ENCODE measurements at places on chromosomes 5 and 9.

- no peak for DNase-seq
Observed at GRCh38 chr5:128426090-128426534, 111.9 kb downstream of the FBN2 start.

- no peak for DNase-seq
Observed at GRCh38 chr9:107982001-107982400, 492.4 kb upstream of the KLF4 start.

GRCh38 chr5:105034401-105034763 is 1471.8 kb upstream of the NUDT12 start:
- no peak for DNase-seq

DNA sequence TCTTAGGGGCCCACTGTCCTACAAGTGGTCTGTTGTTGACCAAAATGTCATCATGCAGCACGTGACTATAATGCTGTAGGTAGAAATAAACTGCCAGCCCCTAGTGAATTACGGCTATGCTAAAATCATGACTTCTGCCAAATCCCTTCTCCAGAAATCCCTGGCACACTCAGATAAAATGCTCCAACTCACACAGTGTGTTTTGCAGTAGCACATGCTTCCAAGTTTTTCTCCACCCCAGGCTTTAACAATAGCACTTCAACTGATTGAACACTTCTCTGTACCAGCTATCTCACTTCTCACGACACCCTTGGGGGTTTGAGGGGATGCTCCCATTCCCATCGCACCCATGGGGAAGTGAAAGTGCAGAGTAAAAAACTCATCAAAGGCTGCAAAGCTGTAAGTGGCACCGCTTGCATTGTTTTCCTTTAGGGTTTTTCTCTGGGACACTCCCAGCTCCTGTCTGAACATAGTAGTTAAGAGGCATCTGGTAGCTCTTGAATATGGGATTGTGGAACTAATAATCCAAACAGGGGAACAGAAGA is 151.0 kb upstream of the SLC24A2 start:
- DNase-seq = no peak

DNA sequence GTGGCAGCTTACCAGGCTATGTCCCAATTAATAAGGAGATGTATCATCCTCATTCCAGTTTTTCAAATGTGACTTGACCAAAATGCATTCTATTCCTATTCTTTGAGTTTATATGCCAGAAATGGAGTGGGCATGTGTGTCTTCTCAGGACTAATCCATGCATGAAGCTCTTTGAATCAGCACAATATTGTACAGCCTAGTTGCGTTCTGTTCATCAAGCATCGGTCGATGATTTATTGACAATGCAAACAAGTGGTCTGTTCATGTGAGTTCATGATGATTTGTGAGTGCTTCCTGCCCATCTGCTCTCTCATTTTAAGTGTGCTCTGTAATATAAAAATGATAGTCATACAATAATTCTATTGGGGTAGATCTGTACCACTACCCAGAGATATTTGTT is 48.3 kb downstream of the PALM2AKAP2 start:
- no peak for DNase-seq

- DNase-seq = no peak
Observed at GRCh38 chr9:107653263-107653821, 163.8 kb upstream of the KLF4 start.

DNA sequence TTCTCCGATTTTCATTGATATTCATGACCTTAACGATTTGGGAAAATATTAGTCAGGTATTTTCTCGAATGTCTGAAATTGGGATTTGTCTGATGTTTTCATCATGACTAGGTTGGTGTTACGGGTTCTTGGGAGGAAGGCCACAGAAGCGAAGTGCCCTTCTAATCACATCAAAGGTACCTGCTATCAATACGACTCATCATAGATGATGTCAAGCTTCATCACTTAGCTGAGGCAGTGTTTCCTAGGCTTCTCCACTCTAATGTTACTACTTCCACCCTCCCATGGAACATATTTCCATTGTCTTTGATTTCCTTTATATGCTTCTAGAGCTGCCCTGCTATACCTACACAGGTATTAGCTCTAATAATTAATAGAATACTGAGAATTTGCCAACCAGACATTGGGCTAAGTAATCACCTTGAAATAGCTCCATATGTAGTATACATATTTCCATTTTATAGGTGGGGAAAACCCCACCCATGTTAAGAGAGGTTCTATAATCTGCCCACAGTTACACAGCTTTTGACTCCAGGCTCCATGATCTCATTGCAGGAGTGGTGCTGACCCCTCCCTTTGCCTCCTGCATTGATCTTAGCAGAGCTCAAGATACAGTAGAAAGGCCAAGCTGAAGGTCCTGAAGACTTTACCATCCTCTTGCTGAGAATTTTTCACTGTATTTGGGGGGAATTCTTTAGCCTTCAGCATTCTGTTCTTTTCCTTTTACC is 238.6 kb upstream of the ADAMTSL1 start:
- DNase-seq = no peak

DNA sequence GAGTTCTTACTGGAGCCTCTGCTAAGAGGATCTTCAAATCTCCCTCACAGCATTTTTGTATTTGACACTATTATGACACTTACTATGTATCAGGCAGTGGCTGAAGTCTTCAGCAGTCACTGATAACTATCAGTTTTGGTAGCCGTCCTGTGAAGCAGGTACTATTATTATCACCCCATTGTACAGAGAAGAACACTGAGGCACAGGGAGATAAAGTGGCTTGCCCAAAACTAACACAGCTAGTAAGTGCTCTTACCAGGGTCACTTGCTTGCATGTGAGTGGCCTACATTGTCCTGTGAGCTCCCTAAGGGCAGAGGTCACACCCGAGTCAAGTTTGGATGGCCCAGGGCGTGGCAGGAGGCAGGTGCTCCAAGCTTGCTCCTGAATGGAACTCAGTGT is 16.8 kb downstream of the GABBR2 start:
- no peak for DNase-seq

DNA sequence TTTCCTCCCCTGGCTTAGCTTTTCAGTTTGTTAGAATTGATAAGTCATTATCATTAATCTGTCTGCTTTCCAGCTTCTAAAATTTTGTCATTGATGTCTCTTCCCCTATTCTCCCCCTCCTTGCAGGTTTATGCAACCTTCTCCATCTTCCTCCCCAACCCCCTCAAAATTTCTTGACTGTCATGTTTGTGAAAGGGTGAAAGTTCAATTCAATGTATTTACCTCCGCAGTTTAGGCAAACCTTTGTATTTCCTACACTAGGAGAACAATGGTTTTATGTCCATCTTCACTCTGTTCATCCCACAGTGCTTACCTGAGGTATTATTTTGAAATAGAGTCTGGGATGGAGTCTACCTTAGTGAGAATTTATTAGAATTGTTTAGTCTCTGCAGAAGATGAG is 117.9 kb downstream of the ALDH1A1 start:
- DNase-seq = no peak

GRCh38 chr9:2281031-2281802 is 266.1 kb downstream of the SMARCA2 start:
- DNase-seq = no peak

- DNase-seq = no peak
Observed at GRCh38 chr5:96243862-96244261, 189.2 kb downstream of the PCSK1 start.

DNA sequence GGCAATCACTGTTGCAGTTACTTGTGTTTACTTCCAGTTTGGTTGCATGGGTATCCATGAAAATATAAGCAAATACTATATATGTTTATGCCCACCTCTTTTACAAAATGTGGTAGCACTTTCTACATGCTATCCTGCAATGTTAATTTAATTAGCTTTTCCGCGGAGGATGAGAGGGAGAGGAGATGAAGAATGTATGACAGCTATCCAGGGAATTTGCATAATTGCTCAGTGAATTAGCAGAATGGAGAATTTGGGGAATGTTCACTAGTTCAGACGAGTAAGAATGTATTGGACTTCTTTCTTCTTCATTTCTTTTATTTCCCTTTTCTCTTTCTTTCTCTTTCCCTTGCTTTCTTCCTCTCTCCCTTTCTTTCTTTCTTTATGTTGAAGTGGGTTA is 140.7 kb upstream of the SLC28A3 start:
- no peak for DNase-seq

DNA sequence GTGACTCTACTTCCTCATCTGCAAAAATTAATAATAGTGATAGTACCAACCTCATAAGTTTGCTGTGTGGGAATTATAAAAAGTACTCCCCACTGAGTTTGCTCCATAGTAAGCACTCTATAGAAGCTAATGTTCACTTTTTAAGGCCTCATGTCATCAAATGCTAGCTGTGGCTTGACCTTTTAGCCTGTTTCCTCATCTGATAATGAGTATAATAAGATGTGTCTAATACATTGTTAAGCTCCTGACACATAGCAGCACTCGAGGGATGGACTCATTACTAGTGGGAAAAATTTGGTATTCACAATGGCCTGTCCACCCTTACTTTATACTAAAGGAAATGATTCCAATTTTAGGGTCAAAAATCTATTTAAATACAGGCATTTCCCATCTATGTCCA is 26.1 kb upstream of the CAST start:
- no peak for DNase-seq

DNA sequence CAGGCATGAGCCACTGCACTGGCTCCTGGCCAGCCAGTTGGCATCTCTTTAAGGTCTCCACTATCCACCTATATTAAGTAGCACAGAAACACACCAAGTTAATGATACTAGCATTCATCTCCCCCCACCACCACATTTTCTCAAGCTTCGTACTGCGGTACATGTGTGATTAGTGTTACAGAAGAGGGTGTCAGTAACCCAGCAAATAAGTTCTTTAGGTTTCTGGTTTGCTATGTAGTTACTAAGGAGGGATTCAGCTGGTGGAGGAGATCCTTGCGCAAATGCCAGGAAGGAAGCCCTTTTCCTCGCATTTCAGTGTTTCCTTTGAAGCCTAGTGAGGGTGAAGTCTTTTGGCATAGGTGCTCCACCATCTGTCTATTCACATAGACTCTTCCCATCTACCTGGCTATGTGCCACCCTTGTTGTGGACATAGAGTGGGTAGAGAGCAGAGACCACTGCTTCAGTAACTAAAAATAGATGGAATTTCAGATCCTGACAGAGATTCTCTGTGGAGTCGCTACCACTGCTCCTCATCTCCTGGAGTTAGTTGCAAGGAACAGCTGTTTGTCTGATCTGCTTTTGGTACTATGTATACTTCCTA is 16.7 kb downstream of the UBE2D2 start:
- no peak for DNase-seq

- no peak for DNase-seq
Observed at GRCh38 chr9:31137176-31138160, 1247.0 kb upstream of the ACO1 start.

DNA sequence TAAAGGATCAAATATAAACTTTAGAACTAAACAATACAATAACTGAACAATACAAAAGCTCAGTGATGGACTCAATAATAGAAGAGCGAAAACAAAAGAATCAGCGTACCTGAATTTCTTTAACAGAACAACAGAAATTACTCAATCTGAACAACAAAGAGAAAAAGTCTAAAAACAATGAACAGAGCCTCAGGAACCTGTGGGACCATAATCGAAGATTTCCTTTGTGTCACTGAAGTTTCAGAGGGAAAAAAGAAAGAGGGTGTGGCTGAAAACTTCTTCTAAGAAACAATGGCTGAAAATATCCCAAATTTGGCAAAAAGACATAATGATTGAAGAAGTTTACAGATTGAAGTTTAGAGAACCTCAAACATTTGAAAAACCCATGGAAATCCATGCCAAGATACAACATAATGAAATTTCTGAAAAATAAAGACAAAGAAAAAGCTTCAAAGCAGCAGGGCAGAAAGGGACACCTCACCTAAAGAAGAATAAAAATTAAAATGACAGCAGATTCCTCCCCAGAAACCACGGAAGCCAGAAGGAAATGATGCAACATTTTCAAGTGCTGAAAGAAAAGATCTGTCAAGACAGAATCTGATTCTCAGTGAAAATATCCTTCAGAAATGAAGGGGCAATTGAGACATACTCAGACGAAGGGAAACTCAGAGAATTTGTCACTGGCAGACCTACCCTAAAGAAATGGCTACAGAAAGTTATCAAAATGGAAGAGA is 288.8 kb downstream of the ARL15 start:
- no peak for DNase-seq

- DNase-seq = no peak
Observed at GRCh38 chr5:161278739-161279660, 267.5 kb downstream of the GABRB2 start.

- DNase-seq = no peak
Observed at GRCh38 chr5:17103461-17103860, 114.0 kb upstream of the BASP1 start.

- no peak for DNase-seq
Observed at GRCh38 chr5:57816108-57816507, 333.5 kb upstream of the ACTBL2 start.

- DNase-seq = no peak
Observed at GRCh38 chr5:38752622-38753021, 93.2 kb upstream of the OSMR start.

DNA sequence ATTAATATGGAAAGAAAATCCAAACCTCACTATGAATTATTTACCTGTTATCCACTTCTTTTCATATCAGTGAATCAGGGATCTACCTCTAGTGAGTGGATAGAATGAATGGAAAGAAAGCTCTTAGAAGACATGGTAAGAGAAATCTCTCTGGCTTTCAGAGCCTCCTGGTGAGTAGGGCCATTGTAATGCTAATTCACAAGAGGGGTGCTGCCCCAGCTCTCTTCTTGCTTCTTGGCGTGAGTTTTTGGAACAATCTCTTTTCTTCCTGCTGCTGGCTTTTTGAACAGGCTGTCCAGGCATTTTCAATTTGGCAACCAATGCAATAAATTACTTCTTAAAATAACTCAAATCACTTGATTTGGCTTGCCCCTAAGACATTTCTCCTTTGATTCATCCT is 49.9 kb upstream of the KCNN2 start:
- no peak for DNase-seq

DNA sequence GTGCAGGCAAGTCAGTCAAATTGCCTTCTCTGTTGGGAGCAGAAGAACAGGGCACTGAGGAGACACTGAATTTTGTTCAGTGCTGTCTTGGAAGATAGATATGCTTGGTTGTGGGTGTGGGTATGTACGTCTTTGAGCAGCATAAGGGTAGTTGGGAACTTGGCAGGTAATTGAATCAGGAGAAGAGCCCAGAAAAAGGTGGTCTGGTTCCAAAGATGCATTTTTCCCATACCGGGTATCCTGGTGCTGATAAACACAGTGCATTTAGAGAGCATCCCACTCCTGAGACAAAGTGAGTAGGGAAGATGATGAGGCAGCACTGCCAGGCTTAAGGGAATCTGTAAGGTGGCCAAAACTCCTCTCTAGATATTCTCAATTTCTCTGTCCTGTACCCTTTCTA is 40.6 kb downstream of the TEK start:
- no peak for DNase-seq

DNA sequence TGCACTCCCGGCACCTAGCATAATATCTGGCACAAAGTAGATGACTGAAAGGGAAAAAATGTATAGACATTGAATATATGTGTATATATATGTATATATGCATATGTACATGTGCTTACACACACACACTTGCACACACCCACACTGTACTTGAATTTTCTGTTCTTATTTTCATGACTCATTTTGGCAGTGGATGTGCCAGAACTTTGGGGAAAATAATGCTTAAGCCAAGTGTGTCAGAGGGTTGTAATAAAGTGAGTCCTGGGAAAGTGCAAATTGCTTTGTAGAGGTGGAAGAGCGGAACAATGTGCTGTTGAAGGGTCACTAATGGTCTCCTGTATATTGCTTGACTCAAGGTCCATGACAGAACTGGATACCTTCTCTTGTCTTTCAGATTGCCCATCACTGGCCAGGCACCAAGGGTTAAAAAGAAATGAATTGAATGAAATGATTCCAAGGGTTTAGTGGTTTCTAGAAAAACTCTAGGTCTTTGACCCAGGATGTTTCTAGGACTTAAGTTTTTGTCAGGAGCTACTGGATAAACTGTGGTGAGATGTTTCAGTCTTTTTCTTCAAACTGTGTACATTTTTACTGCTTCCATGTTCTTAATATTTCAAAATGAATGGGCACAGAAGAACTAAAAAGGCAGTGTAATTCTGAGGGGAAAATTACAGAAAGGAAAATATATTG is 129.9 kb upstream of the MOCS2 start:
- no peak for DNase-seq
